Esophagus squamous epithelium (tissue), 5 donors: ENCODE measurements at places on chromosomes 12 and 14. TPM values are rescaled to one million over a fixed set of nuclear protein-coding genes. Genes with fewer than 3 reads are reported as not detected.

DAO gene
- total RNA-seq, result not detected

PTGDR gene
- total RNA-seq, result 0.57 TPM

TAS2R10 gene
- 0.38 TPM for total RNA-seq

SDR9C7 gene
- 26.0 TPM for total RNA-seq

USP15 gene
- 26.4 TPM for total RNA-seq
